ENCODE measurements at places on chromosomes 4 and X. TPM values are rescaled to one million over a fixed set of nuclear protein-coding genes. Genes with fewer than 3 reads are reported as not detected.

PHOX2B gene
- not detected for polyA plus RNA-seq

RAB33B gene
- polyA plus RNA-seq: 3.0 TPM

PDGFC gene
- polyA plus RNA-seq: 17.6 TPM

PCDH10 gene
- not detected for polyA plus RNA-seq

POLR2B gene
- polyA plus RNA-seq: 57.4 TPM

SRP72 gene
- polyA plus RNA-seq: 149 TPM

EDA gene
- polyA plus RNA-seq: 0.40 TPM

Data from mammary epithelial cell (primary cell).